ENCODE measurements at places on chromosomes 4 and X.

GRCh38 chrX:13009273-13009672, 34.4 kb downstream of the TMSB4X start:
- no peak for DNase-seq

DNA sequence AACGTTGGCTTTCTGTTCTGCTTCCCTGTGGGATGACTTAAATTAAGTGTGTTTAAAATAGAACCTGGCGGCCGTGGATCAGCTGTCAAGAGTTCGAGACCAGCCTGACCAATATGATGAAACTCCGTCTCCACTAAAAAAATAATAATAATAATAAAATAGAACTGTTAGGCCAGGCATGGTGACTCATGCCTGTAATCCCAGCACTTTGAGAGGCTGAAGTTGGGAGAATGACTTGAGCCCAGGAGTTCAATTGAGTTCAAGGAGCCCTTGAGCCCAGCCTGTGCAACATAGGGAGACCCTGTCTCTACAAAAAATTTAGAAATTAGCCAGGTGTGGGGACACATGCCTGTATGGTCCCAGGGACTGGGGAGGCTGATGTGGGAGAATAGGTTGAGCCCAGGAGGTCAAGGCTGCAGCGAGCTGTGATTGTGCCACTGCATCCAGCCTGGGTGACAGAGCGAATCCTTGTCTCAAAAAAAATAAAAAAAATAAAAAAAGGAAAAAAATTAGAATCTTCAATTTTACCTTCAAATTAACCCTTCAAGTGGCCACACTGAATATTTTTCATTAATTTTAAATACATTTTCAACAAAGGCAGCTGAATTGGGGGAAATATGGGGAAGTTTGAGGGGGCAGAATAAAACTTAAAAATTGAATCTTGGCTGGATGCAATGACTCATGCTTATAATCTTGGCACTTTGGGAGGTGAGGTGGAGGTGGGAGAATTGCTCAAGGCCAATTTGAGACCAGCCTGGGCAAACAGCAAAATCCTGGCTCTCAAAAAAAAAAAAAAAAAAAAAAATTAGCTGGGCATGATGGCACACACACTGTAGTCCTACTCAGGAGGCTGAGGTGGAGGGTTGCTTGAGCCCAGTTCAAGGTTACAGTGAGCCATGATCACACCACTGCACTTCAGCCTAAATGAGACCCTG, 31.8 kb upstream of the HSD17B13 start:
- DNase-seq, result no peak

- peak; percentile 18 for DNase-seq
Observed at GRCh38 chrX:149830192-149830873, 48.6 kb downstream of the MAGEA9 start.

- no peak for DNase-seq
Observed at GRCh38 chr4:16995451-16995850, 97.0 kb upstream of the LDB2 start.

DNA sequence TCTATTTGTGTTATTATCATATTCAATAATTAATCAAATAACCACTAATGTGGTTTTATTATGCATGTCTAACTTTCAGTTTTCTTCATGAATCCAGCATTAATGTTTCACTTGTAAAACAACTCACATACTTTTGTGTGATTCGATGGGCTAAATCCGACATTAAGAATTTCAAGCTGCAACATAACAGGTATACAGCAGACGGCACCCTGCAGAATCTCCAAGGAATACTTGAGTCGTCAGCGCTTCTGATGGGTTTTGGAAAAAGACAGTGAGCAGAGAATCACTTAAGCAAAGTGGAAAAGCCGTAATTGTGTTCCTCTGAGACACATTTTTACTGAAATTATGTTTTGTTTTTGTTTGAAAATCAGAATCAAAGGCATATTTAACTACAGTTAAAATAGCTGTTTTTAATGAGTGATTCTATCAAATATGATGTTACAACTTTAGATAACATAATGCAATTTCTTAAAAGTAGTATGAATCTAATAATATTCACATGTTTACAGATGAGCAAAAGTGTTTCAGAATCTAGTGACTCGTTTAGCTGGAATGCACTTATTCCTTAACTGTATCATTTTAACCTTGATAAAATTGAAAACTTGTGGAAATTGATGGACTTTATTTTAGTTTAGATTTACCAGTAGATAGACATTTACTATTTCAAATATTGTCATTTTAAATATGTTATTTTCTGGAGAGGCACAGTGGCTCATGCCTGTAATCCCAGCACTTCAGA, 514.8 kb downstream of the CCSER1 start:
- DNase-seq, result no peak

DNA sequence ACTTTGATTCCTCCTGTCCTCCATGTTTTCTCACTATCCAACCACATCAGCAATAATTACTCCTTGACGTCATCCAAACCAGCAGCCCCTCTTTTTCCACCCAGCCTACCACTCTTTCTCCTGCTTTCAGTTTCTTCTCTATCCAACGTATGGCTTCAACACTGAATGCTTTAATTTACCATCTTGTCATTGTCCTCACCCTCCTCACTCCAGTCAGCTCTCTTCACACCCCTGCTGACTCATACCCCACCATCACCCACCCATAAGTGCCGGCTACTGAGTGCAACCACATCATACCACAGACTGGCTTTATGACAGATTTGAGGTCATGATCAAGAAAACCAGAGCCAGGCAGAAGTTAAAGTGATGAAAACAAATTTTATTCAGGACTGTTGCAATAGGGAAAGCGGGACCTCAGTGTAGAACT, 9.8 kb upstream of the ANXA5 start:
- peak; percentile 93 for DNase-seq

- DNase-seq, result no peak
Observed at GRCh38 chr4:154911097-154911496, 130.0 kb downstream of the RBM46 start.

DNA sequence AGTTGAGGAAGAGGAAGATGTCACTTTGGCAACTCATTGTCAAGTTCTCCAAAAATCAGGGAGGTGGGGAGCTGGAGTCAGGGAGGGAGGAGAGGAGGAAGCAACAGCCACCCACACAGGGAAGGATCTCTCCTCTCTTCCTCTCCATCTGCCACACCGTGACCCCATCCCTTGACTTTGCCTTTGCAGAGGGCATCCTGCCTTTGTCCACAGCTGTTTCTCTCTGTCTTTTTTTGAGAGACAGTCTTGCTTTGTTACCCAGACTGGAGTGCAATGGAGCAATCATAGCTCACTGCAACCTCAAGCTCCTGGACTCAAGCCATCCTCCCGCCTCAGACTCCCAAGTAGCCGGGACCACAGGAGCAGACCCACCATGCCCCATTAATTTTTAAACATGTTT, 276.0 kb downstream of the SHOX start:
- DNase-seq, result no peak

- no peak for DNase-seq
Observed at GRCh38 chr4:84403656-84404055, 95.4 kb downstream of the NKX6-1 start.

DNA sequence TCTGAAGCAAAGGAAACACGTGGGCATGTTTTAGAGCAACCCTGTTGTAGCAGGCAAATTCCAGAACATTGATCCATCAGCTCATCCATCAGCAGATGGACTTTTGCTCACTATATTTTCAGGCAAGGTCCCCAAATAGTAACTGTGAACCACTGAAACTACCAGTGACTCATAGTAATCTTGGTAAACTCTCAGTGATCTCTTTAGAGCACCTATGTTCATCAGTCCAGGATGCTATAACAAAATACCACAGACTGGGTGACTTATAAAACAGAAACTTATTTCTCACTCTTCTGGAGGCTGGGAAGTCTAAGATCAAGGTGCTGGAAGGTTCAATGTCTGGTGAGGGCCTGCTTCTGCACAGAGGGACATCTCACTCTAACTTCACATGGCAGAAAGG, 28.9 kb upstream of the BTC start:
- peak; percentile 0 for DNase-seq

DNA sequence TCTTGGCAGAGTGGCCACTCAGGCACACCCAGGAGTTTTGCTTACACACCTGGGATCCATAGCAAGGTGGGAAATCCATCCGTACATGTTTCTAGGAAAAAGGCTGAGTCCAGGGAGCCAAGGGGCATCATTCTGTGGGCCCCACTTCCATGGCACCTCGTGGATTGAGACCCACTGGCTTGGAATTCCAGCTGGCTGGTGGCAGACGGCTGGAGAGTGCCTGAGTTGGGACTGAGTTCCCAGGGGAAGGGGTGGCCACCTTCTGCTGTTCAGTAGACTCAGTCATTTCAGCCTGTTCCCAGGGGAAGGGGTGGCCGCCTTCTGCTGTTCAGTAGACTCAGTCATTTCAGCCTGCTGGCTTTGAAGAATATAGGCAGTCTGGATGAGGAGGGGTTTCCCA, 366.0 kb upstream of the GRIA3 start:
- DNase-seq, result no peak

DNA sequence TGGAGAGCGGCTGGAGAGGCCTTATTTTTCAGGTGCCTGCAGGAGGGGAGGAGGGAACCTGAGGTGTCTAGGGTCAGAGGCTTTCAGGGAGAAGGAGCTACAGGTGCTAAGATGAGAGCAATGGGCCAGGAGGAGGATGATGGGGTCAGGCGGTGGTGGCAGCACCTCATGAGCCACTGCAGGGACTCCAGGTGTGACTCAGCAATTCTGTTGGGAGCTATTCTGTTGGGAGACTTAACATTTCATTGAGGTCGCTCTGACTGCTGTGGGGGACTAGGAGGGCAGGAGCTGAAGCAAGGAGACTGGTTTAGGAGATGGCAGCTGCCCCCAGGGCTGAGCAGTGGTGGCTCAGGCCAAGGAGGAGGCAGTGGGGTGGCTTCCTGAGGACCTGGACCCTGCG, 65.0 kb downstream of the CLDN34 start:
- DNase-seq, result no peak

GRCh38 chrX:5726224-5726623, 502.4 kb downstream of the NLGN4X start:
- no peak for DNase-seq

DNA sequence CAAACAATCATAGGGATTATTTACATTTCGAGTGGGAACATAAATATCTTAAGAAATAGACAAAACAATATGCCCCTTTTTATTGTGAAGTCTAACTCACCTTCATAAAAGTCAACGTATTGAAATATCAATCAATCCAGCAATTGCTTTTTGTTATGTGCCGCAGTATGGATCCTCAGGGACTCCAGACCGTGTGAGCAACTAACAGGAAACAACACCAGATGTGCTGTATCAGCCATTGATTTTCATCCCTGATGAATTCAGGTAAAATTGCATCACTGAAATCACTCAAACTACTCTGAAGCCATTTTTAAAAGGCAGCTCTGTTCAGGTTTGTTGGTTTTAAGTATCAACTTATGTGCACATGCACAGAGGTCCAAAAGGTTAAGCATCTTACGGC, 197.3 kb upstream of the FAT1 start:
- no peak for DNase-seq

- no peak for DNase-seq
Observed at GRCh38 chr4:17103231-17103630, 204.8 kb upstream of the LDB2 start.

- DNase-seq, result peak; percentile 64
Observed at GRCh38 chr4:119627267-119628255, 1.0 kb downstream of the PDE5A start.

DNA sequence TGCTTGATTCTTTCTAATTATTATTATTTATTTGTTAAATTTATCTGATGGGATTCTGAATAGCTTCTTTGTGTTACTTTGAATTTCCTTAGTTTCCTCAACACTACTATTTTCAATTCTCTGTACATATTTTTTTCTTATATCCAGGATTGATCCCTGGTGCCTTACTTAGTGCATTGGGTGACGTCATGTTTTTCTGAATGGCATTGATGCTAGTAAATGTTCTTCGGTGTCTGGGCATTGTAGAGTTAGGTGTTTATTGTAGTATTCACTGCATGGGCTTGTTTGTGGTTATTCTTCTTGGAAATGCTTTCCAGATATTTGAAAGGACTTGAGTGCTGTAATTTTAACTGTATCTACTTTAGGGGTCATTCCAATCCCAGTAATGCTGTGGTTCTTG, 938.1 kb downstream of the FAM133A start:
- DNase-seq, result no peak

DNA sequence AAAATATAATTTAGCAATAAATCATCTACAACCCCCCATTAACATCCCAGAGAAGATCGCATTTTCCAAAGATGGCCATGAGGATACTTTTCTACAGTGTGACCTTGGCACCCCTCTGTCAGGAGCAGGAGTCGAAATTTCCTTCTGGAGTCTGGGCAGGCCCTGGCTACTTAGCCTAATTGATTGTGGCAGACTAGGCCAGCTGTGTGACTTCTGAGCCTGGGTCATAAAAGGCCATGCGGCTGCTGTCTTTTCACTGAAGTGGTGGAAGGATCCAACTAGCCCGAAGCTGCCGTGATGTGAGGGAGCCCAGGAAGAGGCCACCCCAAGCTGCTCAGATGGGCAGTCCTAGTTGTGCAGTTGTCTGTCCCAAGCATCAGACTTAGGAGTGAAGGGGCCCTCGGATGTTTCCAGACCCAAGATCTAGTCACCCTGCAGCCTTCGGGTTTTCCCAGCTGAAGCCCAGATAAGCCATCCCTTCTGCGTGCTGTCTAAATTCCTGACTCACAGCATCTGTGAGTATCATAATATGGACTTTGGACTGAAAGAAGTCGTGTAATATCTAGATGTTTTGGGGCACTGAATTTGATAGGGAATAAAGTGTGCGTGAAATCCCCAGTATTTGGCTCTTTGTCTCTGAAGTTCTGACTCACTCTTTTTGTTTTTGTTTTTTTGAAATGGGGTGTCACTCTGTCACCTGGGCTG, 21.0 kb downstream of the PDK3 start:
- no peak for DNase-seq

- no peak for DNase-seq
Observed at GRCh38 chr4:10743357-10743756, 58.8 kb upstream of the CLNK start.

DNA sequence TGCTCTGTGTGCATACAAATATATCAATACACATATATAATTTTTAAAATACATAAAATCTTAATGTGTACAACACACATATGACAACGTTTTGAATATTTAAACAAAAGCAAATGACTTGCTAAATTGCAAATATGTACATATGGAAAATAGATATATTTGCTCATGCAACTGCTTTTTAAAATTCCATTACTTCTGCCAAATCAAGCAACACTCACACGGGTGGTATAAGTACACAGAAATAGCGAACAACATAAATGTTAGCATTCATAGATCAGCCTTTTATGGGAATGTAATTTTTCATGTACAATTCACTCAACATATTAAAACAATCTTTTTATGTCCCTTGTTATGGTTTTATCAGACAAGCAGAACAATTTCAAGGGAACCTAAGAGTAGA, 116.3 kb downstream of the DMD start:
- DNase-seq, result no peak

DNA sequence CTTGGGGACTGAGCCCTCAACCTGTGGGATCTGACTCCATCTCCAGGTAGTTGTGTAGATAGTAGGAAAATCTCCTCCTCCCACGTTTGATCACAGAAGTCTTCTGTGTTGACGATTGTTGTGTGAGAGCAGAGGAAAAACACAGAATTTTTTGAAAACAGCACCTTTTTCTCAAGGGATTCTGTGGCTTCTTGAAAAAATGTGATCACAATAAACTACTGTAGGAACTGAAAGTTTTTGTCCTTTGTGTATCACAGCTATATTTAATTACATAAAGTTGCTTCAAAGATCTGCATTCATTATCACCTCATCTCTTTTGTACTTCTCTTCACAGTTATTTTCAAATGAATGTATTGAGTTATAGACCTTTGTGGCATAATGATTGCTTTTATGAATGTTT, 85.1 kb downstream of the AFF1 start:
- no peak for DNase-seq

- no peak for DNase-seq
Observed at GRCh38 chr4:166802346-166802745, 431.9 kb downstream of the SPOCK3 start.
